ENCODE measurements at places on chromosomes 12 and 14.

- no peak for DNase-seq
These were observed 63.0 kb upstream of the HMGA2 start for GRCh38 chr12:65761301-65761700.

GRCh38 chr14:66628636-66629035 lies 120.7 kb downstream of the GPHN start:
- no peak for DNase-seq

- DNase-seq = no peak
These were observed 77.9 kb downstream of the WNK1 start for GRCh38 chr12:830111-830867.

DNA sequence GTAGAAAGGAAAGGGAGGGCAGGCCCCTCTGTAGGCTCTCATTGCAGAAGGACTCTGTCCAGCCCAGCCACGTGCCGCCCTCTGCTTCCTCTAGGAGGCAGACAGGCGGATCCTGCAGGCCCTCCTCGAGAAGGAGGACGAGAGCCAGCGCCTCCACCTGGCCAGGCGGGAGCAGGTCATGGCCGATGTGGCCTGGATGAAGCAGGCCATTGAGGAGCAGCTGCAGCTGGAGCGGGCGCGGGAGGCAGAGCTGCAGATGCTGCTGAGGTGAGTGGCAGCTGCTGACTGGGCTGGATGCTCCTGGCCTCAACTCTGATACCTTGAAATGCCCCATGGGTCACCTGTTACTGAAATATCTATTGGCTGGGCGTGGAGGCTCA lies 10.9 kb downstream of the TCHP start:
- DNase-seq = no peak

GRCh38 chr14:70714055-70714550 lies 72.4 kb downstream of the TTC9 start:
- DNase-seq = peak; percentile 11

DNA sequence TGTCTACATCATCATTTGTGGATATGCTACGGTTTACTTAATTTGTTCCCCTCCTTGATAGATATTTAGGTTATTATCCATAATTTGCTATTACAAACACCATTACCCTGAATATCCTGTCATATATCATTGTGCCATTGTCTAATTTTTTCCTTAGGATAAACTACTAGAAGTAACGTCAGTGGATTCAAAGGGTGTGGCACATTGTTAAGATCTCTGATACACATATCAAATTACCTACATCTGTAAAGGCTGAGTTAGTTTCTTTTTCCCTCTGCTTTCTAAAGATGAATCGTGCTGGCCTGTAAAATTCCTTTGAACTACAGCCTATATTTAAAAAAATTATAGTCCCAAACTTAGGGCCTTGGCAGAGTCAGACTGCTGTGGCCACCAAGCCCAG lies 53.9 kb upstream of the STRN3 start:
- DNase-seq = no peak

GRCh38 chr12:98294051-98294805 lies 221.2 kb upstream of the TMPO start:
- DNase-seq = peak; percentile 26

DNA sequence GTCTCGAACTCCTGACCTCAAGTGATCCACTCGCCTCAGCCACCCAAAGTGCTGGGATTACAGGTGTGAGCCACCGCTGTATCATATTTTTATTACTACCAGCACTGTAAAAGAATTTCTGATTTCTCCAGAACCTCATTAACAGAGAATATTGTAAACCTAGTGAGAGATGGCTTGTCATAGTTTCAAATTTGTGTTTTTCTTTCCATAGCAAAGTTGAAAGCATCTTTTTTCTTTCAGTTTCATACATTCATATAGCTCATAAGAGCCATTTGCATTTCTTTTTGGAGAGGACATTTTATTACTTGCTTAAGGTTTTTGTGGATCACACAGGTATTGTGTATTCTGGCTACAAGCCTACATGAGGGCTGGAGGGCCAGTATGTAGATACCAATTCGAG lies 58.0 kb downstream of the MIS18BP1 start:
- no peak for DNase-seq

GRCh38 chr12:119744900-119745606 lies 77.1 kb downstream of the PRKAB1 start:
- no peak for DNase-seq

- no peak for DNase-seq
These were observed 125.0 kb downstream of the ARMH4 start for GRCh38 chr14:58026967-58027366.

GRCh38 chr12:119621878-119622277 lies 28.3 kb downstream of the TMEM233 start:
- no peak for DNase-seq

- no peak for DNase-seq
These were observed 253.4 kb downstream of the BTG1 start for GRCh38 chr12:91892081-91892855.

- DNase-seq = no peak
These were observed 129.1 kb upstream of the TMCC3 start for GRCh38 chr12:94779485-94779884.

DNA sequence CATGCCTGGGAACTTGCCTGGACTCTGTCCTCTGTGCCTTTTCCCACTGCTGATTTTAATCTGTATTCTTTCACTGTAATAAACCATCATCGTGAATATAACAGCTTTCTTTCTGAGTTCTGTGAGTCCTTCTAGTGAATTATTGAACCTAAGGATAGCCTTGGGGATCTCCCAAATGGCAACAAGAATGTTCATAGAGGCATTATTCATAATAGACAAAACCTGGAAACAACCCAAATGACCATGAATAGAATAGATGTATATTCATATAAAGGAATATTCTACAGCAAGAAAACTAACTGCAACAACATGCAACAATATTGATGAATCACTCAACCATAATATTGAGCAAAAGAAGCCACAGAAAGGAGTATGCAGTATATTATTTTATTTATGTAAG lies 44.7 kb upstream of the CEP83 start:
- no peak for DNase-seq

DNA sequence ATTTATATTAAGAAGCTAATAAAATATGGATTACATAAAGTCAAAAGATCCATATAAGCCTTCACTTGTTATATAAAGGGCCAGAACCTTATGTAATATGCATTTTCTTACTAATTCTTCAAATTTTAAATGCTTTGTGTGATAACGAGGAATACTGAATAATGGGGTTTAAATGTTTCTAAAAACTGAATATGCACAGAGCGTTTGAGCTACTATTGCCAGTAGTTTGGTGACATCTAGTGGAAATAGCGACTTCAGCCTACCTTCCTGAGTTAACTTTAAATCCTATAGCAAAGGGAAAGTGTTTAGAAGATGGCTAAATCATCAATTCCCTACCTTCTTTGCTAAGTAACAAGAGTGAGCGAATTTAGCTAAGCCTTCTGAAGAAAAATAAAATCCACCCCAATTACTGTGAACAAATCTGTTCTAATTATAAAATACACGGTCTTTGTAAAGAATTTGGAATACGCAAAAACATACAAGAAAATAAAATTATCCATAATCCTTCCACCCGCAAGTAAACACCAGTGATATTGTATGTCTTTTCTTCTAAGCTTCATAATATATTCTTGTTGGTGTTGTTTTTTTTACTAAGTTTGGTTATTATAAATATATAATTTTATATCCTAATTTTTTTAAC lies 115.5 kb upstream of the G2E3 start:
- peak; percentile 24 for DNase-seq

GRCh38 chr12:24378548-24379407 lies 429.3 kb upstream of the SOX5 start:
- peak; percentile 41 for DNase-seq

DNA sequence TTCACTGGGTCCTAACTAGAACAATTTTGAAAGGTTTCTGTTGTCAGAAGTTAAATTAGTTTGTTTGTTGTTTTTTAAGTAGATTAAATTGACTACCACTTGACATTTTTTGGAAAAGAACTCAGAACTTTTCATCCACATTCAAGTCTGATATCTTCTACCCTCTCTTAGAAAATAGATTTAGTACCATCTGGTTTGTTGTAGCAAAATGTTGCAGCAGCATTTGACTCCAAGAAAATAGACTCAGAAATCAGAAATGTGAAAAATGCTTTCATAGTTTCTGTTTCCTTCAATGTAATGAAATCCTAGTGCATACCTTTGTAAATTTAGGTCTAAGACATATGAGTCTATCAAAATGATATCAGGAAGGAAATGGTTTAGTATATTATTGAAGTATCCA lies 256.3 kb upstream of the CLEC14A start:
- DNase-seq = no peak

DNA sequence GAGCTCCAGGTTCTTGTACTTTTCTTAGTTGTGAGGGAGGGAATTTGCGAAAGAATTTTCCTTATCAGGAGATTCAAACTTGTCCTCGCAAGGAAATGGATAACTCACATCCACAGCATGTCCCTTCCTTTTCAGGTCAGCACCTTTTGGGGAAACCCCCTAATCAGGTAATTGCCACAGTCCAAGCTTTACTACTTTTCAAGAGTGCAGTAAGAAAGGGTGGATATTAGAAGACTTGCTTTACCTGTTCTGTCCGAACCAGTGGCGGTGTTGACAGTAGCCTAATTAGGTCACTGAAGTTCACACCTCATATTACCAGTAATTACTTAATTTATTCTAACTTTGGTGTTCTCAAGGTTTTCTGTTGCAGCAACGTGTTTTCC lies 6.7 kb upstream of the C12orf50 start:
- DNase-seq = no peak

- DNase-seq = no peak
These were observed 35.3 kb downstream of the KICS2 start for GRCh38 chr12:64186789-64187188.

DNA sequence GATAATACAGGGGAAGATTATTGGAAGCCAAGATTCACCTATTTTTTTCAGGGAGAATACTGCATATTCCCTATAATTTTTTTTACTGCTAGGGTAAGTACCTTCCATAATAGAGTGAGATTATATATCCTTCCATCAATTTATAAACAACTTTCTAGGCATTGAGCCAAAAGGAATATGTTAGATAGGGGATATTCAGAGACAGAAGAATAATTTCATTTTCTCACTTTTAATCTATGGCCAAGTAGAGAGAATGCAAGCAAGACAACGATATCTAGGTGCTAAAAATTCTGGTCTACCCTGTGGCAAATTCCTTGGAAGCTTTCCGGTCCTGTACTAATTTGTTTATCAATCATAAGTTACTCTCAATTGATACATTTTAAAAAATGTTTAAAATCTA lies 69.7 kb upstream of the STAC3 start:
- no peak for DNase-seq

DNA sequence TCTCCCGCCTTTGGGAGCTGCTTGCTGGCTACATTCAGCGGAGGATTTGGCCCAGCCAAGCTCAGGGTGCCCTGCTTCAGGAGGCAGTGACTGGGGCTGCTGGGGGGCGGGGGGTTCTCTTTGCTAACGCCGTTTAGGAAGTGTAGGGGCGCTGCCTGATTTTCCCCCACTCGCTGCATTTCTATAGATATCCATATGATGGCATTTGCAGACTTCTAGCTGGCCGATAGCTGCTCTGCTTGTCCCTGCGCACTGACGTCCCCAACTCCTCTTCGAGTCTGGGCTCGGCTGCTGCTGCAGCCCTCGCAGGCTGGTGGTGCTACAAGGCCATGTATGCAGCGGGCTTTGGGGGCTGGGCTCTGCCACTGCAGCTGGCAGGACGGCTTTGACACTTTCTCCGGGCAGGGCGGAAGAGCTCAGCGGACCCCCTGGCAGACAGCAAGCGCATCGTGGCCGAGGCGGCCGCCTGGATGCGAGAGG lies 3.1 kb downstream of the LRFN5 start:
- peak; percentile 89 for DNase-seq

DNA sequence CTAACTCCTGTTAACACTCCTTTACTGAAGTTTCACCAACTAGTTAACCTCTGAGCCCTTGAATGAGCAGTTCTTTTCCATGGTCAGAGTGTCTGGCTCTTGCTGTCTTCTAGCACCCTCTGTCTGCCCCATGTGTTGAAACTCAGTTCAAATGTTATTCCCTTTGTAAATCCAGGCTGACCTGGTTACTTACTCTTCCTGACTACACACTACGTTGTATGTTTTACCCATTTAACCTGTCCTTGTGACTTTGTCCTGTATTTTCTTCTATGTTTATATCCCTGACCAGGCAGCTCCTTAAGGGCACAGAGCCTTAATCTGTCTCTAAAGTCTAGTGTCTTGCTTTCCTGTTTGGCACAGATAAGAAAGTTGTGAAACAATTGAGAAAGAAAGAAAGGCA lies 389.0 kb upstream of the RPL10L start:
- peak; percentile 2 for DNase-seq

GRCh38 chr12:86774841-86775388 lies 518.7 kb upstream of the MGAT4C start:
- no peak for DNase-seq

DNA sequence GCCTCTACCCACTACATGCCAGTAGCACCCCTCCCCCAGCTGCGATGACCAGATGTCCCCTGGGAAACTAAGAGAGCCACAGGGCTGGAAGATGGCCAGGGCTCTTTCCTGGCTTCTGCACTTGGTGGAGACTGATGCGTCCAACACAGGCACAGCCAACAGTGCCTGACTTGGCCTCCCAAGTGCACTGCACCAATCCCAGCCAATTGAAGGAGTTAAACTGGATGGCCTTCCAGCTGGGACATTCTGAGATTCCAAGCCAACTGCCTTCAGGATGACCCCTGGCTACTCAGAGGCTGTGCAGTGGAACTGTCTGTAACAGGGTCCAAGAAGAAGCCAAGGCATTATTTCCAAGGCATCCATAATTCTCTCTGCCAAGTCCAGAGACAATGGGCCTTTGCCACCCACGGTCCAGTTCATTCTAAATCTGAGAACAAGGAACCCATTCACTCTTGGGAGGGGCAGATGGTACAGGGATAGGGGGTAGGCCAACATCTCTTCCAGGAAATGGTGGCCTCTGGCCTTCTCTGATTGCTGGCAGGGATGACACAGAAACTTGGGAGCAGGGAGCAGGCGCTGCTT lies 35.2 kb downstream of the PRIMA1 start:
- no peak for DNase-seq

DNA sequence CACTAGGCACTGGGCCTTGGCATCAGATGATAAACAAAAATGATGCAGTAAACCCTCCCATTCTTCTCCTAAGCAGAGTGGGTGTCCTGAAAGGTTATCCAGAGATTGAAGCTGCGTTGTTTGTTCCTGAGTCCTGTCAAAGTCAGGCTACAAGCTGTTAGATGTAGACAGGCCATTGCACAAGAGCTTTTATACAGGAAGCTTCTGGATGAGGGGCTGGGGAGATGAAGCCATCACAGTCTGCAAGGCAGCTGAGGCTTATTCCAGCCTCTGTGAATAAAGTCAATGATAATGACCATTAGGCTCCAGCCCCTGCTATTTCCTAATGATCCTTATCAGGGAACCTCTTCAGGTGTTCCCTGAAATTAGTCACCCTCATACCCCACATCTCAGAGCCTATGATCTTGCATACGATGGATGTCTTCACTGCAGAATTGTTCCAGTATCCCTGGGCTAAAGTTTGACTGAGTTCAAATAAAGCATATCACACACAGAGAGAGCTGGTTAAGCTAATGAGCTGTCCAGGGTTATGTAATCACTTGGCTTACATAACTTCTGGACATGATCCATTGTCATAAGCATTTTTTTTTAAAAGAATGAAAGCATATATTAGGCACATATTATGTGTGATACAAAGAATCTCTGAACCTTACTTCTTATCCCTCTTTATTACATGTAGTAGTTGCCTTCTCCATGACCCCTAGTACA lies 337.1 kb upstream of the OR4E1 start:
- DNase-seq = no peak

GRCh38 chr12:2574355-2574935 lies 220.3 kb upstream of the FKBP4 start:
- no peak for DNase-seq
